ENCODE measurements at places on chromosomes 2 and 18. TPM values are rescaled to one million over a fixed set of nuclear protein-coding genes. Genes with fewer than 3 reads are reported as not detected.

The SP5 gene
- total RNA-seq, result not detected

DNA sequence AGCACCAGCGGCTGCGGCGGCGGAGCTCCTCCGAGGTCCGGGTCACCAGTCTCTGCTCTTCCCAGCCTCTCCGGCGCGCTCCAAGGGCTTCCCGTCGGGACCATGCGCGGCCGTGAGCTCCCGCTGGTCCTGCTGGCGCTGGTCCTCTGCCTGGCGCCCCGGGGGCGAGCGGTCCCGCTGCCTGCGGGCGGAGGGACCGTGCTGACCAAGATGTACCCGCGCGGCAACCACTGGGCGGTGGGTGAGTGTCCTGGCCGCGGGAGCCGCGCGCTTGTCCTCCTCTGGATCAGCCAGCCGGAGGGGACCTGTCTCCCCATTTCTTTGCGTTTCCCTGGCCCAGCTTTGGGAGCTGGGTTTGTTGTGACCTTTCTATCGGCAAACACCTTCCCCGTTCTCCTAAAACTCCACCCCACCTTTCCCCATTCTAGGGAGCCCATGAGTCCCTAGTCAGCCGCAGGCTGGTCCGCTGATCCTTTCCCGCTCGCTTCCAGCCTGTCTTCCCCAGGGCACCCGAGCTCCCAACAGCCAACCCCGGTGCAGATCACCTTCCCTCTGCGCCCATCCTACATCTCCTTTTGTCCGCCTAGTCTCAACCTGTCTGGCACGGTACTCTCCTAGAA, 316 bp downstream of the GRP start:
- H3K36me3 ChIP-seq, result no peaks in the 10 kb centered on the region
- H3K27ac ChIP-seq, result no peak overlapping the region
- H3K4me3 ChIP-seq, result peak overlapping the region; percentile 58
- peaks cover 17% of the 10 kb centered on the region for H3K4me1 ChIP-seq

- no peak overlapping the region for H3K27ac ChIP-seq
- H3K36me3 ChIP-seq, result no peaks in the 10 kb centered on the region
- H3K4me3 ChIP-seq, result no peak overlapping the region
Observed at GRCh38 chr2:67565761-67566160, 168.6 kb downstream of the ETAA1 start.

The TFPI gene
- 325 TPM for total RNA-seq

DNA sequence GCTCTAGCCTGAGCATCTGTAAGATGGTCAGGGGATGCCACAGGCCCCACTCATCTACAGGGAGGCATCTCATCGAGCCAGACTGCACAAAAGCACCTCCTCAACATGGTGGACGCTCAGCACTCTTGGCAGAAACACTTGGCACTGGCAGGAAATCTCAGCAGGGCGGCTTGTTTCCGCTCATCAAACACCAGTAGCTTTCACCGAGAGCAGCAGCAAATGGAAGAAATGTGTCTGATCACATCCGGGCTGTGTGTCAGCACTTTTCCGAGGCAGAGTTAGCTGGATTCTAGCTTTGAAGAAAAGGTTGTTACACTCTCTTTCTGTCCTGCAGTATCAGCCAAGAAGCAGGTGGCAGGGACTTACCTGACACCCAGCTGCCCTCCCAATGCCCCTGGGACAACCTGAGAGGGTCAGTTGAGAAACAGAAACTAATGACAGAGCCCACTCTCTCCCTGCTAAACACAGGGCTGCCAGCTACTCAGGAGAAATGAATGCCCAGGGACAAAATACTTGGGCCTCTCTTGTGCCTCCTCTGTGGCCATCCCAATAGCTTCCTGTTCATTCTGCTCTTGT, 68.9 kb upstream of the FZD7 start:
- no peak overlapping the region for H3K4me3 ChIP-seq
- no peaks in the 10 kb centered on the region for H3K27me3 ChIP-seq
- H3K27ac ChIP-seq, result peak overlapping the region; percentile 62
- H3K4me1 ChIP-seq, result peaks cover 22% of the 10 kb centered on the region

The SESTD1 gene
- 103 TPM for total RNA-seq

GRCh38 chr2:106261871-106262321, 67.8 kb upstream of the UXS1 start:
- peak; percentile 67 for DNase-seq
- H3K4me1 ChIP-seq, result no peaks in the 10 kb centered on the region
- no peak overlapping the region for H3K4me3 ChIP-seq
- H3K27me3 ChIP-seq, result peaks cover 8% of the 10 kb centered on the region
- no peak overlapping the region for H3K27ac ChIP-seq
- H3K36me3 ChIP-seq, result no peaks in the 10 kb centered on the region

DNA sequence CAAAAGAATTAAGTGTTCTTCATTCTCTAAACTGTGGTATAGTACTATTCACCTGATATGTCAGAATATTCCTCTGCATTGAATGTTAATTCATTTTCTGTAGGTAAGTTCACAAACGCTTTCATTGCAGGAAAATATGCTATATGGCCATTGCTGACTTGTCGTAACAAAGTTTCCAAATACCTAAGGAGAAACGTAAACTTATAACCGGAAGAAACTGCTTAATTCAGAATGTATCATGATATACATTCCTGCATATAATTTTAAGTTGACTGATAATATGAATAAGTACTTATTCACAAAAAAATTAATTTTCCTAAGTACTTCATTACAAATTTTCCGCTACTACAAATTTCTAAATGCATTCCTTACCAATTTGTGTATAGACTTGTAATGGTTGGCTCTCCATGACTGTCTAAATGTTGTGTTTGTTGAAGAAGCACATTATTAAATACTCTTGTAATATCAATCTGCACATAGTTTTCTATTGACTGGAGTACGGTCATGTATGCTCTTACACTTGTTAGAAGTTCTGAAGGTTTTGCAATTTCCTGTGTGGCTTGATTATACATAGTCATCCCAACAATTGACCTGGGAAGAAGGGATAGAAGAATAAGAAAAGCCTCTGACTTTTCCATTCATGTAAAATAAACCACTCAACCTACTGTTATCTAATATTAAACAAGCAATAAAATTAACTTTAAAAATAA, 85.4 kb downstream of the NCKAP1 start:
- no peak overlapping the region for H3K4me3 ChIP-seq
- H3K36me3 ChIP-seq, result peaks cover 41% of the 10 kb centered on the region
- H3K4me1 ChIP-seq, result peaks cover 19% of the 10 kb centered on the region
- no peaks in the 10 kb centered on the region for H3K27me3 ChIP-seq

GRCh38 chr2:60168247-60168646, 385.2 kb downstream of the BCL11A start:
- no peak overlapping the region for H3K4me3 ChIP-seq
- no peaks in the 10 kb centered on the region for H3K4me1 ChIP-seq
- DNase-seq, result no peak
- no peaks in the 10 kb centered on the region for H3K27me3 ChIP-seq
- H3K27ac ChIP-seq, result no peak overlapping the region

DNA sequence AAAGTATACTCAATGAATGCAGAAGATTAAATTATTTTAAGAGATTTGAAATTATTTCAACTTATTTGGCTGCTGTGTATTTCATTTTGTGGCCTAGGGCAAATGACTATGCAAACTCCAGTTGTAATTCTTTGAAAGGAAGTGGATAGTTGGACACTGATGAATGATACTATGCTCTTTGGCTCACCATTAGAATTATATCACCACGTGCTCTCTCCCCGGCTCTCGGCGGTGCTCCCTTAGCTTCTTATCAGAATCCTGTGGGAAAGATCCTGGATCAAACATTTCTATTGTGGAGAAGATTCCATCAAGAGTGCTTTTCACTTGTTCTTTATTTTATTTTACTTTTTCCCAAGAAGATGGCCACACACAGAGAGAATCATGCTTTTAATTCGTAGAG, 55.2 kb downstream of the ADCYAP1 start:
- H3K4me3 ChIP-seq, result no peak overlapping the region
- DNase-seq, result no peak
- no peaks in the 10 kb centered on the region for H3K36me3 ChIP-seq

- no peak for DNase-seq
- no peaks in the 10 kb centered on the region for H3K27me3 ChIP-seq
- H3K36me3 ChIP-seq, result no peaks in the 10 kb centered on the region
- H3K27ac ChIP-seq, result no peak overlapping the region
Observed at GRCh38 chr2:88831792-88832248, 140.3 kb downstream of the RPIA start.

GRCh38 chr2:217360111-217360510, 500.2 kb upstream of the TNP1 start:
- no peak overlapping the region for H3K4me3 ChIP-seq
- H3K27ac ChIP-seq, result peak overlapping the region; percentile 58
- no peaks in the 10 kb centered on the region for H3K27me3 ChIP-seq
- peaks cover 70% of the 10 kb centered on the region for H3K4me1 ChIP-seq
- peaks cover 1% of the 10 kb centered on the region for H3K36me3 ChIP-seq

The TANC1 gene
- 36.9 TPM for total RNA-seq

The SAG gene
- total RNA-seq, result not detected

The TBR1 gene
- total RNA-seq, result not detected

The MAP3K19 gene
- not detected for total RNA-seq

DNA sequence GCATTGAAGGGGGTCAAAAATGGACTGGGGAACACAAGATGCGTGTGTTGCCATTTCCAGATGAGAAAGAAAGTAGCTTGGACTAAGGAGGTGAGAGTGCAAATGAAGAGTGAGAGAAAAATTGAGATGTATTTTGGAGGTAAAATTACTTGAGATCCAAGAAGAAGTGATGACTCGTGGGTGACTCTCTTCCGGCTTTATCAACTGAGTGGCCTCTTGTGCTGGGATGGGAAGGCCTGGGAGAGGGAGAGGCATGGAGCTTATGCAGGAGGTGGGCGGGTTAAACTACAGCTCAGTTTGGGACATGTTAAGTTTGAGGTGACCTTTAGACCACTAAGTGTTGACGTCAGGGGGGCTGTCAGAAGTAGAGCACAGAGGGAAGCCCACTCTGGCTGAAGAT, 34.9 kb downstream of the SULT1C2 start:
- DNase-seq, result no peak
- no peaks in the 10 kb centered on the region for H3K36me3 ChIP-seq
- H3K27ac ChIP-seq, result peak overlapping the region; percentile 83
- no peaks in the 10 kb centered on the region for H3K27me3 ChIP-seq
- H3K4me3 ChIP-seq, result no peak overlapping the region

GRCh38 chr2:36952748-36953197, 13.6 kb downstream of the STRN start:
- H3K27me3 ChIP-seq, result no peaks in the 10 kb centered on the region
- peaks cover 37% of the 10 kb centered on the region for H3K4me1 ChIP-seq
- no peak for DNase-seq

DNA sequence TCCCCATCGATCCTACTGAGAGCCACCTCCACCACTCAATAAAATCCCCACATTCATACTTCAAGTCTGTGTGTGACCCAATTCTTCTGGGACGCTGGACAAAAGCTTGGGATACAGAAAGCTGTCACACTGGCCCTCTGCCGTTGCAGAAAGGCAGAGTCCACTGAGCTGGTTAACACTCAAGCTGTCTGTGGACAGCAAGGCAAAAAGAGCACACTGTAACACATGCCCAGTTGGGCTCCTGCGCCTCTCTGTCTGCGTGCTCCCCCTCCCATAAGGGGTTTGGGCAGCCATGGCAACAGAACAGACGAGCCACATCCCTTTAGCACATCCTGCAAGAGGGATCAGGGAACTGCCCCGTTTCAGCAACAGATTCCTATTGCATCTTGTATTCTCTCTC, 106.9 kb upstream of the RGPD4 start:
- no peak overlapping the region for H3K27ac ChIP-seq
- peaks cover 19% of the 10 kb centered on the region for H3K27me3 ChIP-seq
- H3K4me3 ChIP-seq, result no peak overlapping the region
- no peaks in the 10 kb centered on the region for H3K36me3 ChIP-seq

The ITGA4 gene
- total RNA-seq, result 5.7 TPM

DNA sequence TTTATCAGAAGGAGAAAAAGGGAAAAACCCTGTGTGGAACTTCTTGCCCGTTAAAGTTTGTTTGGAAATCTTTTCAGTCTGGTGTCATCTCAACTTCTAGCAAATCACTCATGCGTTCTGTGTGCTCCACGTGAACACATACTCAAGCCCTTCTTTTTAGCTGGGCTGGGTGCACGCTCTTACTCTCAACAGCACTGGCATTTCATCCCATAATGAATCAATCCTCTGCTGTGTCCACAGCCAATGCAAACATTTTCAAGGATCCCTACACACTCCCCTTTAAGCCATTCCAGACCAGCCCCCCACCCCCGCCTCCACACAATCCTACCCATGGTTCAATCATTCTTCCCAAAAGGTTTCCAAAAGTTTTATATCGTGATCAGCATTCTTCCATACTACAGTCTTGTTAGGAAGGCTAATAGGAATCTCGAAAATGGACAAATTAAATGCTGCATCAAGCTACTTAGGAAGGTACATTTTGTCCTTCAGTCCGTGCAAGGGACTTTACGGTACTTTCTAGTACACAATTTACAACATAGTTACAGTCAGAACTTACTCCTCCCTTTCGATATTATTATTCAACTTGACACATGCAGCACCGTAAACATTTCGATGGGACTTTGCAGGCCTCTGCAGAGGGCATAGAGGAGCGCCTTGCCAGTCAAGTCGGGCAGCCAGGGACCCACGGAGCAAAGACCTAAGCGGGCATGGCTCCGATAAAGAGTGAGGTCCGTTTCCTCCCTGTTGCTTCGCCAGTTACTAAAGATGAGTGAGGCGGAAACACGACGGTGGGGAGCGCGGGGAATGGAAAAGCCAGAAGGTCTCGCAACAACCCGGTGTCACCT, 1.4 kb downstream of the PTGR3 start:
- H3K4me3 ChIP-seq, result peak overlapping the region; percentile 86
- H3K36me3 ChIP-seq, result no peaks in the 10 kb centered on the region
- H3K4me1 ChIP-seq, result peaks cover 61% of the 10 kb centered on the region
- peak overlapping the region; percentile 83 for H3K27ac ChIP-seq
- peaks cover 14% of the 10 kb centered on the region for H3K27me3 ChIP-seq
- DNase-seq, result no peak

DNA sequence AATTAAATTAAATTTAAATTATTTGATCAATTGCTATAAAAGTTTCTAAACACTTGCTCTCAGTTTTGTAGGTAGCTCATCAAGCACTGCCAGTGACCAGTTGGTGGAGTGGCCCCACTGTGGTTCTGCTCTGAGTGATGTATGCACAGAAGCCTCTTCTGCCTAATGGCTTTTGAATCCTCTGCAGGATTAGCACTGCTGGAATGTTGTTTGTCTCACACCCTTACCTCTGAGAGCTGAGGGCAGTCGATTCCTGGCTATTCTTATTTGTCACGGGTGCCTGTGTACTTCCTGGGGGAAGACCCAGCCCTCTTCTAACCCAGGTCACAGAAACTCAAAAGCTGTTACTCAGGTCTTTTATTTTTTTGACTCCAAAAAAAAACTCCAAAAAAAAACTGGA, 9.5 kb downstream of the CAPN14 start:
- H3K27ac ChIP-seq, result no peak overlapping the region
- H3K4me3 ChIP-seq, result no peak overlapping the region
- no peaks in the 10 kb centered on the region for H3K36me3 ChIP-seq
- H3K27me3 ChIP-seq, result peaks cover 8% of the 10 kb centered on the region
- no peaks in the 10 kb centered on the region for H3K4me1 ChIP-seq
- peak; percentile 32 for DNase-seq

GRCh38 chr2:40957508-40957907, 505.6 kb upstream of the SLC8A1 start:
- no peaks in the 10 kb centered on the region for H3K36me3 ChIP-seq
- no peak overlapping the region for H3K4me3 ChIP-seq
- H3K4me1 ChIP-seq, result no peaks in the 10 kb centered on the region

The B3GNT7 gene
- total RNA-seq, result 1.5 TPM
